ENCODE measurements at places on chromosomes 11 and 22. TPM values are rescaled to one million over a fixed set of nuclear protein-coding genes. Genes with fewer than 3 reads are reported as not detected.

The KLHL35 gene
- 0.75 TPM for total RNA-seq

The APOL5 gene
- total RNA-seq, result not detected

The NLRP6 gene
- total RNA-seq, result not detected

The HORMAD2 gene
- total RNA-seq, result not detected

The ACCS gene
- total RNA-seq, result 15.0 TPM

The PTGDR2 gene
- total RNA-seq, result not detected

The LMNTD2 gene
- 2.9 TPM for total RNA-seq

The CD44 gene
- total RNA-seq, result 741 TPM

The OR6T1 gene
- total RNA-seq, result not detected

The CCDC87 gene
- total RNA-seq, result 0.52 TPM

The OR52E8 gene
- total RNA-seq, result not detected

The ACR gene
- not detected for total RNA-seq

The CASP12 gene
- total RNA-seq, result not detected

The ROBO3 gene
- total RNA-seq, result 2.3 TPM

The CFAP300 gene
- 5.2 TPM for total RNA-seq

The RRM1 gene
- total RNA-seq, result 95.1 TPM

The KCNE3 gene
- total RNA-seq, result not detected

The GAB4 gene
- total RNA-seq, result not detected

The LRRC4C gene
- total RNA-seq, result not detected

The HTR3B gene
- not detected for total RNA-seq

The GALR3 gene
- not detected for total RNA-seq

The HYLS1 gene
- total RNA-seq, result 11.9 TPM

The SLC2A11 gene
- total RNA-seq, result 8.9 TPM
